ENCODE measurements at places on chromosomes 5 and 9. TPM values are rescaled to one million over a fixed set of nuclear protein-coding genes. Genes with fewer than 3 reads are reported as not detected.

DNA sequence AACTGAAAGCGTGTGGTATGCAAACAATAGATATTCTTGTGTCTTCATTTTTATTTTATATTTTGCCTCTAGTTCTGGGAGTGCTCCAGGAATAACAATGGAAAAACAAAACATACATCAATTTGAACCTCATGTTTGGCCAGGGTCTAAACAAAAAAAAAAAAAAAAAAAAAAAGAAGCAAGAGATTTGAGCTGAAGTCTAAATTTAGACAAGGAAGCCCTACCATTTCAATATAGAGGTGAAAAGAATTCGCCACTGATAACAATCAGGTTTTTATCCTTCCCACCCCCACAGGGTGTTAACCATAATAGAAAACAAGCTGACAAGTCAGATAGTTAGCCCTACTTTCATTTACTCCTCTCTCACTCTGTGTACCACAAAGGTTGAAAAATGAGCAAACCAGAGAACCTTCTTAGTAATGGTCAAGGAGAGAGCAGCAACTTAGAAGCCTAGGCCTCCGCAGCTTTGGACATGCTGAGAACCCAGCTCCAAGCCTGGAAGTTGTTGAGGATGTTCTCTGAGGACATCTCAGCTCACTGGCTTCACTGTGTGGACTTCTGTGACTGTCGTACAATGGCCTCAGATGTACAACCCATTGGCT, 118.2 kb upstream of the HMHB1 start:
- DNase-seq = no peak

- DNase-seq = no peak
Measured at GRCh38 chr9:130920233-130920632, 18.8 kb downstream of the FIBCD1 start.

- no peak for DNase-seq
Measured at GRCh38 chr5:170312666-170313065, 15.1 kb upstream of the LCP2 start.

- DNase-seq = no peak
Measured at GRCh38 chr9:106722051-106722753, 140.8 kb upstream of the ZNF462 start.

- DNase-seq = no peak
Measured at GRCh38 chr9:123305879-123306278, 37.5 kb upstream of the STRBP start.

- no peak for DNase-seq
Measured at GRCh38 chr9:138053996-138054752, 176.6 kb downstream of the CACNA1B start.

Gene GDNF
- 1.2 TPM for total RNA-seq
